Right forelimb (tissue), 1 donor: ENCODE measurements at places on chromosomes 12 and 14.

DNA sequence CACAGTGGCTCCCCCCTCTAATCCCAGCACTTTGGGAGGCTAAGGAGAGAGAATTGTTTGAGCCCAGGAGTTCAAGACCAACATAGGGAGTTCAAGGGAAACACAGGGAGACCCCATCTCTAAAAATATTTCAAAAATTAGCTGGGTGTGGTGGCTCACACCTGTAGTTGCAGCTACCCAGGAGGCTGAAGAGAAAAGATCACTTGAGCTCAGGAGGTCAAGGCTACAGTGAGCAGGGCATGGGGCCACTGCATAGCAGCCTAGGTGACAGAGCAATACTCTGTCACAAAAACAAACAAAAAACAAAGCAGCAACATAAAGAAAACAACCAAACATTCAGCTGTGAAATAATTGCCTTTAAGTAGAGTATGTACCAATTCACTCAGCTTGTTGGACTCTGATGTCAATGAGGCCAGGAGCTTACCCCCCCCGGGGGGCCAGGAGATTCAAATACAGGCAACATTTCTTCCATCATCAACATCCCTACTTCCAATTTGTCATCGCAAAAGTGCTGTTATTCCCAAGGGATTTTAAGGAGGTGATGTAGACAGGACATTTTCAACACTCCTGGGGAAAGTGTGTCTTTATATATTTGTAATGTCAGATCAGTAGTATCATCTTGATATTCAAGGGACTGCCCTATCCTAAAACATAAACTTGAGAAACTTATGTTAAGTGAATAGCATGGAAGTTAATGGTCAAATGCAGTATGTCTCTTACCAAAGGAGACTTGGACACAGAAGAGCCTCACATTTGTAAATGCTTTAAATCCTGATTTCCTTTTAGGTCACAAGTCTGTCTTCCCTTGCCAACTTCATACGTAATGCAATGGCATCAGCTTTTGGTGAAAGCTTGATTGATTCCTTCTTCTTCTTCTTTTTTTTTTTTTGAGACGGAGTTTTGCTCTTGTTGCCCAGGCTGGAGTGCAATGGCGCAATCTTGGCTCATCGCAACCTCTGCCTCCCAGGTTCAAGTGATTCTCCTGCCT is 40.6 kb upstream of the AEBP2 start:
- no peak for DNase-seq

GRCh38 chr14:50775357-50775756 is 55.6 kb downstream of the NIN start:
- DNase-seq: no peak

- DNase-seq: no peak
These were observed 27.1 kb upstream of the COL2A1 start for GRCh38 chr12:48031135-48031960.

DNA sequence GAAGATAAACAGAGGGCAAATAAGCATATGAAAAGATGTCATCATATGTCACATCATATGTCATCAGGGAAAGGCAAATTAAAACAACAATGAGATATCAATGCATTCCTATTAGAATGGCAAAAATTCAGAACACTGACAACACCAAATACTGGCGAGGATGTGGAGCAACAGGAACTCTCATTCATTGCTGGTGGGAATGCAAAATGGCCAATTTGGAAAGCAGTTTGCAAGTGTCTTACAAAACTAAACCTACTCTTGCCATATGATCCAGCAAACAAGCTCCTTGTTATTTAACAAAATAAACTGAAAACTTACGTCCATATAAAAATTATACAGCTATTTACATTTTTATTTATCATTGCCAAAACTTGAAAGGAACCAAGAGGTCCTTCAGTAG is 32.7 kb downstream of the CPM start:
- DNase-seq: no peak

DNA sequence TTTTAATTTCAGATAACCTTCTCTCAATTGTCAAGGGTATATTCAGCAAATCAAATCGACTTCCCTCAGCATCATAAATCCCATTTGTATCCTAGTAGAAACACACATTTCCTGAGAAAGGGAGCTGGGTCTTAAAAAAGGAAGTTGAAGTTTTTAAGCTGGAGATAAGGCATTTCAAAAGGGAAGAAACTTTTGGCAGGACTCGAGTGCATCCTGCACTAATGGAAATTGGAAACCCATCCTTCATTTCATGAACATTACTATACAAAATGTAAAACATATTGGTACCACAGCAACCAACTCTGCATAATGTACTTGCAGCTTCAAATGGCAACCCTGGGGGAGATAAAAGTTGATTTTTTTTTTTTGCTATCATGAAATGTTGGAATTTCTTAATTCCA is 23.7 kb upstream of the TMCC3 start:
- DNase-seq: no peak

- no peak for DNase-seq
These were observed 447.2 kb downstream of the SNAPC1 start for GRCh38 chr14:62209287-62209899.

GRCh38 chr14:103099733-103100280 is 5.3 kb downstream of the EXOC3L4 start:
- no peak for DNase-seq

GRCh38 chr12:75853626-75854025 is 177.9 kb downstream of the PHLDA1 start:
- DNase-seq: no peak

DNA sequence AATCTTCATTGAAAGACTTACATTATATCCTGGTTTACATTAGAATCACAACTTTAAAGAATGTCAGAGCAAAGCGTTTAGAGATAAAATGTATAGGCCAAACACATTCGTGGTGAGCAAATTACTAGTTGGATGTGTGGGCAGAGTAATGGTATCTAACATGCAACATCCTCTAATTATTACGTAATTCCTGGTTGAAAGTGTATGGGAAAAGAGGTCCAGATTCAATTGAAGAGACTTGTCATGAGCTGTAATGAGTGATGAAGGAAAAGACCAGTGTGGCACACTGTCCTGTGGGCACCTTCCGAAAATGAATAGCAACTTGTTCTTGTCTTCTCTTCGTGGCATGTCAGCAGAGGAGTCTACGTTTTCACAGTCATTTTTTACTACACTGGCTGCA is 192.8 kb downstream of the LRIG3 start:
- no peak for DNase-seq

DNA sequence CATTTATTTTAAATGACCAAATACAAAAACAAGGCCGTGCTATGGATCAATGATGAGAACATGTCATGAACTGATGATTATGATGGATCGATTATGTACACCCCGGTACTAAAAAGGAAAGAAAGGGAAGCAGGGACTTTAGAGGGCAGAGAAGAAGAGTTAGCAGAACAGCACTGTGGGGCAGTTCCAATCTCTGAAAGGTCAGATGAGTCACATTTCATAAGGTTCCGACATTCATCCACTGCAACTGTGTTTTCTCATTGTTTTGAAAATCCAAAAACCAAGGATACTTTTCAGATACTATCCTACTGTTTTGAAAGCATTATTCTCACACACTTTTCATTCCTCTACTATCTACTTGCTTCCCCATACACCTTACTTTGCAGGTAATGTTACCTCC is 169.3 kb downstream of the STXBP6 start:
- DNase-seq: no peak

- no peak for DNase-seq
These were observed 417.6 kb downstream of the GALC start for GRCh38 chr14:87575378-87575777.

DNA sequence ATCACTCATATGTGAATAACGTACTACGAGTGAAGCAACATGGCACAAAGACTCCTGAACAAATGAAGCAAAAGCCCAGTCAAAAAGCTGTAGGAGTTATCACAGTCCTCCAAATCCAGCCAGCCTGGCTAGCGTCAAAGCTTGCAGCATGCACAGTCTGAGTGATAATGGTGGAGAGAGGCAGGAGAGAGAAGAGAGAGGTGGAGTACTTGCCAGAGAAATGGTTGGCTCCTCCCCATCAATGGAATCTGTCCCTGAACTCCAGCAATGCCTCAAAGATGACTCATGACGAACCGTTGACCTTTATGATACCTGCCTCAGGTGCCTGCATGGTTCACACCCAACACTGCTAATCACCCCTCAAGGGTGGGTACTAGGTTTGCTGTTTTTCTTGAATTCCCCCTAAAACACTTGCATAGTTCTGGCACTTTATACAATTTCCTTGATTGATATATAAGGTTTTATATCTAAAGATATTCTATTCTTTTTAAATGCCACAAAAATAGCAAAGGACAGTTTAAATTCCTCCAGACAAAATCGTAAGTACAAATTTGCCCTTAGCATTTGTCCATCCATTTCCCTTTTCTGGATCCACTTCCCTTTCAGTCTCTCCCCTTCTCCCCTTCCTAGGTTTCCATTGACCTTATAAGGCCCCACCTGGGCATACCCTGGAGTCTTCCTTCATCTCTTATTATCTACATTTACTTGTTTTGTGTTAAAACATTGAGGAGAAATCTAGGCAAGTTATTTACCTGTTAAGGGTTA is 10.2 kb downstream of the ARHGDIB start:
- DNase-seq: no peak
